ENCODE measurements at places on chromosomes 1 and 21.

GRCh38 chr1:94715321-94715720, 104.8 kb upstream of the SLC44A3 start:
- DNase-seq: no peak

GRCh38 chr21:36092681-36093080, 22.9 kb downstream of the CBR1 start:
- DNase-seq: no peak

DNA sequence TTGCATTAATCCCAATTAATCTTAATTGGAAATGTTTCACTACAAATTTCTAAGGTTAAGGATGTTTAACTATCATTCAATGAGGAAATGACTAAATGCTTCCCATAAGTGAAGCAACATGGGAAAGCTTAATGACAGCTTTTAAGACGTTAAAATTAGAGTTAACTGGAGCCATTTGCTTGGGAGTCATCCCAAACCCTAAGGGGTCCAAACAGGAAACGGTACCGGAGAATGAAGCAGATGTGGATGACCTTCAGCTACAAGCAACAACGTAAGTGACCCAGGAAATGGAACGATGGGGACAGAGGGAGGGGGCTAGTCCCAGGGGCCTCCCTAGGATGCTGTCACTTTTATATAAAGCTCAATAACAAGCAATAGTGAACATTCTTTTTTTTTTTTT, 62.2 kb downstream of the CAPZB start:
- DNase-seq: no peak

- DNase-seq: no peak
Measured at GRCh38 chr1:50423670-50424000, 392 bp upstream of the DMRTA2 start.

DNA sequence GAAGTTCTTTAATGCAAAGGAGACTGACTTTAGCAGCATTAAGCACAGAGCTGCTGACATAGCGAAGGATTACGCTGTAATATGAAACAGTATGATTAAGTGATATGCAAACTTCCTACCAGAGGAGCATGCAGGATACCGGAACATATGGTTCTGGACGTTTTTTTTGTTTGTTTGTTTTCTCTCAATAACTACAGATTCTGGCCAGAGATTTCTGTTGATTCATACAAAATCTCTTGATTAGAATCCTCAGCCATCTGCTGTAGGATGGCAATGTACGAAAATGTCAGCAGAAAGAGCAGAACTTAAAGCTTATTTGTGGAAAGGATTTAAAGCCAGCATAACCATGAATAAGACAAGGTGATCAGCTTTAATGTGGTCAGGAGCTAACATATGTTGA, 970.7 kb downstream of the KCNT2 start:
- DNase-seq: no peak

- DNase-seq: no peak
Measured at GRCh38 chr1:29756085-29756484, 519.8 kb downstream of the PTPRU start.

DNA sequence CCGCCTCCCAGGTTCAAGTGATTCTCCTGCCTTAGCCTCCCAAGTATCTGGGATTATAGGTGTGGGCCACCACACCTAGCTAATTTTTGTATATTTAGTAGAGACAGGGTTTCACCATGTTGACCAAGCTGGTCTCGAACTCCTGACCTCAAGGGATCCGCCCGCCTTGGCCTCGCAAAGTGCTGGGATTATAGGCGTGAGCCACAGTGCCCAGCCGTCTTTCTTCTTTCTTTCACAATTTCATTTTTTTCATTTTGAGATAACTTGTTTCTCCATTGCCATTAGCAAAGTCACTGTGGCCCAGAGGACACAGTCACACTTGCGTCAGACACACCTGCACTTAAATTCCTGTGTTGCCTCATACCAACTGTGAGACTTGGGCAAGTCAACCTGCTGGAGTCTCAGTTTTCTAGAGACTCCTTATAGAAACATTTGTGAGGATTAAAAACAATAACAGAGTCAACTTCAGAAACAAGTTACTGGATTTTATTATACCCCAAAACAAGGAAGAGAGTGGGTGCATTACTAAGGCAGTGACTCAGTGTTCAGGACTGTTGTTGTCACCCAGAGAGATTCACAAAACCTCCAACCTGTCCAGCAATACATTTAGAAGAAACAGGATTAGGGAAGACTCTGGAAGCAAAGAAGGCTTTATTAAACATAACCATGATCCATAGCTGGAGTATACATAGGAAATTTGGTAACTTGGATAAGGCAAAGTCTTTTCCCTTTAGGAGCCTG, 2.6 kb downstream of the TEDDM1 start:
- no peak for DNase-seq

- DNase-seq: no peak
Measured at GRCh38 chr1:202074985-202075384, 47.7 kb upstream of the GPR37L1 start.

- no peak for DNase-seq
Measured at GRCh38 chr1:25117233-25117823, 115.0 kb downstream of the SYF2 start.

DNA sequence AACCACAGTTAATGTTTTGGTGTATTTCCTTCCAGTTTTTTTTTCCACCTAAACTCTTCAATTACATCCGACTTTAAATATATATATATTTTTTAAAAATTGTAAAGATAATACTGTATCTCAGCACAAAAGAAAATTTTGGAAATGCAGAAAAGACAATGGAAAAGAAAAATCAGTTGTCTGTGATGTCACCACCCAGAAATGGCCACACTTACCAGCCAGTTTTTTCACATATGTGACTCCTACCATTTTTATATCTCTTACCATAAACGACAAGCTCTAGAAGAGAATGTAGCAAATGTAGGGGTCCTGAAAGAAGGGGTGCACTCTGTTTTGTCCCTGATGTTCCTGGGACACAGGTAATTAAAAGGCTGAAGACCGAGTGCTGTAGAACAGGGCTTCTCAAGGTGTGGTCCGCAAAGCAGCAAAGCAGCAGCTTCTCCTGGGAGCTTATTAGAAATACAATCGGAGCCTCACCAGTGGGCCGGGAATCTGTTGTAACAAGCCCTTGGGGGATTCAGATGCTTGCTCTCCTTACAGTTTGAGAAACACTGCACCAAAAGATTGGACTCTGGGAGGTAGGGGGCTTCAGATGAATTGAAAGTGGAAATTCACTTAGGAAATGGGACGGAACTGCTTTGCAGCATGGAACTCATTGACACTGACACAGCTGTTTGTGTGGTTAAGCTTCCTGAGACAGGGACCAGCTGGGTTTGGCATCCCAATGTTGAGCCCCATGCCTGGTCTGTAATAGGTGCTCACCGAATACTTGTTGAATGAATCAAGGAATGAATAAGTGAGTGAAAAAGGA, 44.1 kb downstream of the ALPL start:
- no peak for DNase-seq

DNA sequence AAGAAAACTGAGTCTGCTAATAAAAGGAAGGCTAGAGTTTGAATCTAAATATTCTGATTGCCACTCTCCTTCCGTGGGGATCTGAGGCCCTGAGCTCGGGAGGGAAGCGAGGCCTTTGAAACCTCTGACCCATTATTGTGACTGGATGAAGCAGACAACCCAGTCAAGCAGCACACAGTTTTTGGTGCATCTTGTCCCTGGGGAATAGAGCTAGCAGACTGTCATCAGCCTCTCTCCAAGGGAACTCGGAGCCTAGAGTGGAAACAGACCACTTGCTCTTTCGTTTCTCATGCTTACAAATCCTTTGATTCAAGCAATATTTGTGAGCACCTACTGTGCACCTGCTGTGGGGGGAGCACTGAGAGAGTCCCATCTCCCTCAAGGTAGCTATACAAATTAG, 133.2 kb upstream of the KLHDC7A start:
- DNase-seq: no peak

DNA sequence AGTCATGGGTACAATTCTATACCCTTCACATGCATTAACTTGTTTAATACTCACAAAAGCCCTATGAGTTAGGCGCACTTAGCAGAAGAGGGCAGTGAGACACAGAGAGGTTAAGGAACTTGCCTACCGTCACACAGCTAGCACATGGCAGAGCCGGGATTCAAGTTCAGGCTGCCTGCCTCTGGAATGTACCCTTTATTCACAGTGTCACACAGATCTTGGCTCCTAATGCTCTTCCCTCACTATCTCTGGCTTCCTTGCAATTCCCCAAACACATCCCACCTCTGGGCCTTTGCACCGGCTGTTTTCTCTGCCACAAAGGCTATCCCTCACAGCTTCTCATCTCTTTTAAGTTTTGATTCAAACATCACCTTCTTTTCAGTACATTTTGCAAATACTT, 25.1 kb downstream of the COL16A1 start:
- no peak for DNase-seq

DNA sequence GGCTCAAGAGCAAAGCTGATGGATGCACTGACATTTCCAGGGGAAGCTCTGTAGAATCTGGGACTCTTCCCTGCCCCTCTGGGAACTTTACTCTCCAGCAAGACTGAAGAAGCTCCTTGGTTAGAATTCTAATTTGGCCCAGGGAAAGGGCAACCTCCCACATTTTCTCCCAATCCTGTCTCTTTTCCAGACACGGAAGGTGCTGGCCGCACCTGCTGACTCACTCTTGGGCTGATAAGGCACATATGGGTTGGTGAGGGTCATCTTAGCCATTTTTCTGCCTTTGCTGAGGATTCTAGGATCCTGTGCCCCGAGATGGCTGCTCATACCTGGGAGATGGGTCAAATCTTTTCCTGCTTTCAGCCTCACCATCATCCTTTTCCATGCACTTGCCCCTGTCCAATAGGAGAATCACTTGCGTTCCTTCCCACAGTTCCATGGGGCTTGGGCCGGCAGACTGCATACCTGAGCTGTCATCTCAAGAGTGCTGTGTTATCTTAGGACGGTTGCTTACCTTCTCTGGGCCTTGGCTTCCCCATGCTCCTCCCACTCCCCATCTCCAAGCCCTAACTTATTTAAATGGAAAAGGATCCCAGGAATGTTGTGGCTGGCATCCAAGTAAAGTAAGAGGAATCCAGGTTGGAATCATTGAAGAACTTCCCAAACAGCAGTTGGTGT, 1.3 kb downstream of the TINAGL1 start:
- no peak for DNase-seq

DNA sequence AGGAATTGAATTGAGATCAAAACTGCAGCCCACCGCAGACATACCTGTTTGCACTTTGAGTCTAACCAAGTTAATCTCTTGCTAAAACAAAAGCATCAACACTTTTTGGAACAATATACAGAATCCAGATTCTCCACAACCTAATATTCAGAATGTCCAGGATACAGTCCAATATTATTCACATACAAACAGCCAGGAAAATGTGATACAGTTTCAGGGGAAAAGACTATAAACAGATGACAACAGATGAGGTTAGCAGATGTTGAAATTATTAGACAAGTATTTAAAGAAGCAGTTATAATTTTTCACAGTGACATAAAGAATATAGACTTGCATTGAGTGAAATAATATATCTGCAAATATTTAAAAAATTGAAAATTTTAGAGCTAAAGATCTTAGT, 678.1 kb upstream of the CXADR start:
- no peak for DNase-seq

- DNase-seq: no peak
Measured at GRCh38 chr1:204288021-204288588, 71.6 kb downstream of the PLEKHA6 start.

GRCh38 chr1:203519053-203519840, 25.3 kb downstream of the OPTC start:
- no peak for DNase-seq

DNA sequence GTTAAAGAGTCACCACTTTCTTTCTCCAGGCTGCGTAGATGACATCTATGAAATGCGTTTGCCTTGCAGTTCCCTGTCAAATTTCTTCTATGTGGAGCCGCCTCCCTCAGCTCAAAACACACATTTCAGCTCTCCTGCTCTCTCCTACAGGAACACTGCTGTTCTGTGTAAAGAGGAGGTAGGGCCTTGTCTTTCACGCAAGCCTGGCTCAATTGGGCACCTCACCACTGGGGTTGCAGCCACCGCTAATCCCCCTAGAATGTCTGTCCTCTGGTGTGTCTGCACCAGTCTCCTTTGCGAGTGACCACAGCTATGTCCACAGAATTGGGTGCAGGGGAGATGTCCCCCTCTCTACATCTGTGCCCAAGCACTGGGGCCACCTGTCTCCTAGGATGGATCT, 31.8 kb upstream of the CFHR4 start:
- DNase-seq: no peak
